ENCODE measurements at places on chromosomes 7 and 10.

- no peak for DNase-seq
Observed at GRCh38 chr10:33967606-33968120, 633.2 kb upstream of the NRP1 start.

DNA sequence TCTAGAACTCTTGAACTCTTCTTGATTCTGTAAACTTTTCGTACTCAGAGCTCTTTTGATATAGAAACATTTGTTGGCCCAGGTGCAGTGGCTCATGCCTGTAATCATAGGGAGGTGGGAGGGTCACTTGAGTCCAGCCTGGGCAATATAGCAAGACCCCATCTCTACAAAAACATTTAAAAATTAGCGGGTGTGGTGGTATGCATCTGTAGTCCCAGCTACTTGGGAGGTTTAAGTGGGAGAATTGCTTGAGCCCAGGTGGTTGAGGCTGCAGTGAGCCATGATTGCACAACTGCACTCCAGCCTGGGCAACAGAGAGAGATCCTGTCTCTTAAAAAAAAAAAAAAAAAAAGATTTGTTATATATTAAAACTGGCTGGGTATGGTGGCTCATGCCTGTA lies 121.6 kb downstream of the BAMBI start:
- DNase-seq: no peak

DNA sequence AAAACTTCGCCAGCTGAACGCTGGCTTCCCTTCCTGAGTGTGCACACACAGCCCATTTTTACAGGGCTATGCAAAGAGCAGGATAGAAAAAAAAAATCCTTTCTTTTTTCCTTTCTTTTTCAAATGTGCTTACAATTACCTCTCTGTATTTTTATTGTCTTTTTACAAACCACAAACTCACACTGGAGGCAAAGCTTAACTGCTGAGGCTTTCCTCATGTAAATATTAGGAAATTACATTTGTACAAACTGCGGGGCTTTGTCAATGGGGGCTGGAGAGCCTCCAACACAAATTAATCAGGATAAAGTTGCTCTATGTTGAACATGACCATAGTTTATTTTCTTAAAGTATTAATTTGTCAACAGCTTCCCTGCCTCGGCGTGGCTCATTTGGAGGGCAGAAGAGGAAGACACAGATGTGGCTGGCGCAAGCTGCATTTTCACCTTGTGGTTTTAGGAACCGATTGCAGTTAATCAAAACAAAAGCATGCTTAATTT lies 411.7 kb upstream of the MKI67 start:
- DNase-seq: no peak

- DNase-seq: no peak
Observed at GRCh38 chr7:36236073-36236472, 83.0 kb downstream of the EEPD1 start.

DNA sequence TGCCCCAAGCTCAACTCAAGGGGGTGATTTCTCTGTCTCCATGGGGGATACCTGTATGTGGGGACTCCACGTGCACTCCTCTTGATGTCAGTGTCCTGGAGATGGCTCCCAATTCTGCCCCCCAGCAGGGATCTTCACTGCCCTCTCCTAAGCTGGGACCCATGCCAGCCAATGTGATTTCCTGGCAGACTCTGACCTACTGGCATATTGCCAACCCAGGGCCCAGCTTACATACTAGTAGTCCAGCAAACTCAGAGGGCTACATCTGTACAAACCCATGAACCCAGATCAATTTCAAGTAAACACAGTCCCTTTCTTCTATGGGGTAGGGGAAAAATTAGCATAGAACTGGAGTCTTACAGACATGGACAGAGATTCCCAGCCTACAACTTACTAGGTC lies 26.2 kb upstream of the BMPR1A start:
- DNase-seq: no peak

DNA sequence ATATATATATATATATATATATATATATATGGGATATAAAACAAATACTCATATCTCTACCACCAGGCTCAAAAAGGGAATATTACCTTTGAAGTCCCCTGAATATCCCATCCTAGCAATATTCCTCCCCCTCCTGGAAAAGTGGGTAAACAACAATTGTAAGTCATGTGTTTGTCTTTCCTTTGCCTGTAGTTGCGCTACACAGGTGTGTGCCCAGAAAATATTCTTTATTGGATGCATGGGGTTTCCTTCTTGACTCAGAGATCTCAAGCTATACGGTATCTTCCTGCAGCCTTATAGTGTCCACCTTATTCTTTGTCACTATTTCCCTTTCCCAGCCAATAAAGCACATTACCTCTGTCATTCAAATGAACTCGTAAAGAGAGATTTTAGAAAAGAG lies 54.2 kb downstream of the MET start:
- DNase-seq: no peak

- DNase-seq: no peak
Observed at GRCh38 chr10:132355297-132355696, 23.3 kb downstream of the LRRC27 start.
